Hematopoietic multipotent progenitor cell treated with erythropoietin and hydrocortisone succinate and interleukin-3 and kit ligand, for 8 days (in vitro differentiated cells): ENCODE measurements at places on chromosomes 7 and 10.
A peak's percentile ranks its signal among the peaks of the same experiment; 100 is the strongest.

DNA sequence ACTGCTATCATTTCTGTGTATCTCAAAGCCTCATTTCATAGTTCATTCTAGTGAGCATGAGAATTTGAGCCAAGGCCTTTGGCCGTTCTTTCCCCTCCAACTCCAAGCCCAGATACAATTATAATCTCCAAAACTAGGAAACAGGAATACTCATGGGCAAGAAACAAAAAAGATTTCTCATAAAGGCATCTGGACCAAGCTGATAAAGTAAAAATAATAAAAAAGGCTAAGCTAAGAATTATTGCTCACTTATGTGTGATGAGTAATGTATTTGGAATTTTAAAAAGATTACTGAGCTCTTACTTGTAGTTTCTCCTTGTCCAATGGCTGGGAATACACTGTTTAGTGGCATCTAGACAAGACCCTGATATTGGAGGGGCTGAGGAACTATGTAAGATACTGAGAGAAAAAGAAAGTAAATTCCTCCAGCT is 196.4 kb upstream of the POM121L12 start:
- no peak for DNase-seq

DNA sequence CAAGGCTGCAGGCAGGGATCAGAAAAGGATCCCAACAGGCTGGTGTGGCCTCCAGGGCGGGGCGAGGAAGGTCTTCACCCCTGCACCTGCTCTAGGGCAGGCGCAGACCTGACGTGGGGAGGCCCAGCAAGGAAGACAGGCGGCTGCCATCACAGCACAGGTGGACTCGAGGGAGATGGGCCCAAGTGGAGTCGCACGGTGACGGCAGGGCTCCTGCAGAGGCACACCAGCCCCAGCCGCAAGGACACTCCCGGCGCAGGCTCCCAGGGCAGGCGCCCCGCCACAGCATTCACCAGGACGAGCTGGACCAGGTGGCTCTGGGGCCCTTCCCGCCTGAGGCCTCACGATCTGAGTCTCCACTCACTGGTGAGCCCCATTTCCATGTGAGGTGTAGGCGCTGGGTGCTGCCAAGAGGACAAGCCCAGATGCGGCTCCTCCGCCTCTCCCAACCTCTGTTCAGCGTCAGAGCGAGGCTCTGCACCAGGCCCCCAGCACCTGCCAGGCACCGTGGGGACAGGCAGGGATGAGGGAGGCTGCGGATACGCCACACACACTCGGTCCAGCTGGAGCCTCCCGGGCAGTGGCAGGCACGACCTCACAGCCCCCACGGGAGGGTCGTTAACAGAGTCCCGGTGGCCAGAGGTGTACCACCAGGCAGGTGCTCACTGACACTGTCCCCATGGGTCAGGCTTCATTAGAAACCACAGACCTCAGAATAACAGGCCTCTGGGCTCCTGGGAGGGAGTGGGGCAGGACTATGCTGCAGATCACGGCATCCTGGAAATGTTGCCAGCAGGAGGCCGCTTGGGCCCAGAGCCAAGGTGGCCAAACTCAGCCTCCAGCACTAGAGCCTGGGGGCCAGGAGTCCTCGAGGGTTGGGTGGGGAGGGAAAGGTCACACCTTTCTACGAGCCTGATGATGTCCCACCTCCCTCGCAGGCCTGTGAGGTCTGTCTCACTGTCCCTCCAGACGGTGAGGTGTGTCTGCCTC is 111.6 kb downstream of the MAD1L1 start:
- no peak for DNase-seq

- DNase-seq = peak; percentile 33
These were observed 574 bp downstream of the MARCHF5 start for GRCh38 chr10:92291616-92291865.

DNA sequence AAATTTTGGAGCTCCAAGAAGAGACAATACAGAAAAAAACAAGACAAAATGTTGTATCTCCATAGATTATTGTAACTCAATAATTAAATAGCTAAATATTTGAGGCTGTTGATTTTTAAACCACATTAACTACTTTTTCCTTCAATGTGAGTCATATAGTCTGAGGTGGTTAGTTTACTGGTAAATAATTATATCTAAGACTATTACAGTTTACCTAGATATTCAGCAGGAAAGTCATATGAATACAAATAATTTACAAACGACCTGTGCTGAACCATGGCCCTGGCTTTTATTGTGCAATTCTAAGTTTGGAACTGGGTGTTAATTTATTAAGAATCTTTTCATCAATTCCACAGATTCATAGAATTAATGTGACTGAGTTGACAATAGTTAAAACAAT is 22.2 kb downstream of the CREB5 start:
- DNase-seq = no peak

- no peak for DNase-seq
These were observed 85.9 kb upstream of the AGBL3 start for GRCh38 chr7:134900166-134900982.

GRCh38 chr10:120365872-120366271 is 91.2 kb upstream of the PLPP4 start:
- DNase-seq = no peak

DNA sequence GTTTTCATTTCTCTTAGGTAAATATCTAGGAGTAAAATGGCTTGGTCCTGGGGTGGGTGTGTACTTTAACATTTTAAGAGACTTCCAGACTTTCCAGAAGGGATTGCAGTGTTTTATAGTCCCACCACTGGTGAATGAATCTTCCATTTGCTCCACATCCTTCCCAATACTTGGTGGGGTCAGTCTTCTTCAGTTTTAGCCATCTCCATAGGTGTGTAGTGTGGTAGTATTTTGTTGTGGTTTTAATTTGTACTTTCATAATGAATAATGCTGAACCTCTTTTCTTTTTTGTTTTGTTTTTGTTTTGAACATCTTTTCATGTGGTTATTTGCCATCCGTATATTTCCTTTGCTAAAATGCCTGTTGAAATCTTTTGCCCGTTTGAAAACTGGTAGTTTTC is 86.4 kb downstream of the ANKRD61 start:
- DNase-seq = no peak

GRCh38 chr10:21803374-21803773 is 200.2 kb downstream of the DNAJC1 start:
- no peak for DNase-seq

GRCh38 chr7:115230882-115231571 is 309.1 kb downstream of the MDFIC start:
- DNase-seq = no peak

DNA sequence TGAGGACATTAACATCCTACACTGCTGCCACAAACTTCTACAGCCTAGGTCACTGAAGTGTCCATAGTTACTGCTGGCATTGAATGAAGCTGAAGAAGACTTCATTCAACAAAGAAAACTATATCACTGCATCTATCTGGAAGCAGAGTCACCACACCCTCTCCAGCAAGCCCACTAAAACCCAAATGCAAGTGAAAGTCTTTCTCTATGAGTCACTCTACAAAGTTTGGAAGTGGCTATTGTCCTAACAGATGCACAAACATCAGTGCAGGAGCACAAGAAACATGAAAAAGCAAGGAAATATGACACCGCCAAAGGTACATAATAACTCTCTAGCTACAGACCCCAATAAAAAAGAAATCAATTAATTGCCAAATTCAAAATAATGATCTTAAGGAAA is 43.5 kb upstream of the CAMK2B start:
- no peak for DNase-seq

DNA sequence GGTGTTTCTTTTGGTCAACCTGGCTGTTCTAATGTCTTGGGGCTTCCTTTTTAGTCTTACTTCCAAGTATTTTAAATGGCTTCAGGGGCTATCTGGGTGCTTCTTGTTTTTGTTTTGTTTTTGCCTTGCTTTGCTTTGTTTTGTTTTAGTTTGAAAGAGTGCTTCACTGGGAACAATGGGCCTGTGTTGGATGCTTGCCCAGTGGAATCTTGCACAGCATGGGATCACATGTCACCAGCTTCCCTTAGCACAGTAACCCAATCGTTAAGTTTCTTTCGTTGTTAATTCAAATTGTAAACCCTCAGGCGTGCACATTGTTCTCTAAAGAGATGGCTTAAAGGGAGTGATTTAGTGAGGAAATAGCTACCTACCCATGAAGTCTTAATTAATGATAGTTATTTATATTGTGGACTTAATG is 8.9 kb downstream of the COL17A1 start:
- no peak for DNase-seq

- DNase-seq = no peak
These were observed 41.3 kb downstream of the AVL9 start for GRCh38 chr7:32536585-32536984.

- DNase-seq = no peak
These were observed 43.9 kb upstream of the SRGN start for GRCh38 chr10:69043931-69044531.

DNA sequence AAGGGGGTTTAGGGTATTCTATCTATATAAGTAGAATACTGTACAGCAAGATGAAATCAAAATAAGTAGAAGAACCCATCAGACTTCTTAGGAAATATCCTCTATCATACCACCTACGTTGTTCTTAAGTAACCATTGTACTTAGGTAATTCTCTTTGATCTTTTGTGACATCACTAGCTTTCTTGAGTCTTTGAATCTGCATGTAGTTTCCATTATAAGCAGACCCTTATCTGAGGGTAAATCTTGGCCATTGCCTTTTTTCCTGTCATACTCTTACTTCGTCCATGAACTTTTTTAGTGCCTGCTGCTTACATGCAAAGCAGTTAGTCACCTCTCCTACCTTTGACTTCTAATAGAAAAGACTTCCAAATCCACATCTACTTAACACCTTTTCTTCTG is 49.0 kb downstream of the WAC start:
- DNase-seq = peak; percentile 8

GRCh38 chr10:96645191-96645721 is 58.4 kb upstream of the TM9SF3 start:
- DNase-seq = no peak

DNA sequence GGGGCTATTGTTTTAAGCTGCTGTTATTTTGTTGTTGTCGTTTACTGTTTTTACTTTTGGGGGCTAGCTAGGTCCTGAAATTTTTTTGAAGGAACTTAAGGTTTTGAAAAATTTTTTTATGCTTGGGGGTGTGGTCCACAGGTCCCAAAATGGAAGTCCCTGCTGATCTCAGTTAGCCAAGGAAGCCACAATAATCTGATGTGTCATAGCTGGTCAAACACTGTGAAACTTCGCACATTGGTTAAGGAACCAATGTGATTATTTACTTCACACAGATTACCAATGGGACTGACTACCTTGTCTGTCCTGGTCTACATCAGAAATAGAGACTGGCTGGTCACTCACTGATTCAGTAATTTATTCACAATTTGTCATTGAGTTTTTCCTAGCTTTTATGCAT is 29.5 kb upstream of the HYCC1 start:
- no peak for DNase-seq

- DNase-seq = peak; percentile 55
These were observed 447.8 kb upstream of the C7orf33 start for GRCh38 chr7:148142660-148143248.

GRCh38 chr7:83786858-83787257 is 137.9 kb upstream of the SEMA3E start:
- DNase-seq = peak; percentile 81

DNA sequence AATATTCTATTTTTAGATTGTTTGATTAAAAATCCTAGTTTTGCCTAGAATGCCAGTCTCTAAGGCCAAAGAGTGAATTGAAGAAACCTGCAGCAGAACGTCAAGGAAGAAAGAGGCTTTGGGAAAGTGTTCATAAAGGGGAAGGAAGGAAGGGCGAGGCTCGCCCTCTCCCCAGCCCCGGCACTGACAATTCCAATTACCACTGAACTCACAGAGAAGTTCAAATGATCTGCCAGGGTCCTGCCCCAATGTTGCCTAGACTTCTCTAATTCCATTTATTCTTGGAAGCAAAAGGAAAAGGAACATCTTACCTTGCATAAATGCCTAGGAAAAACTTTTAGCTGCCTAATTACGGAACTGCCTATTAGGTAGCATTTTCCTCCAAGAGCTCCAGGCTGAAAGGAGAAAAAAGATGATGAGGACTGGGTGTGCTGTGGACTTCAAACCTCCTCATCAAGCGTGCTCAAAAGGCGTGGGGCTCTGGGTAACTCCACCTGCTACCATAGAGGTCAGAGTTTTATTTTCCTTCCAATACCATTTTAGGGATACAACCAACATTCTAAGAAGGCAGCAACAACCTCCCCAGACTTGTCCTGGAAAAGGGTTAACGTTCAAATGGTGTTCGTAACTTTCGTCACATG is 134.5 kb downstream of the PKD1L1 start:
- no peak for DNase-seq

- DNase-seq = peak; percentile 42
These were observed 33.9 kb upstream of the CYCS start for GRCh38 chr7:25158966-25159365.

DNA sequence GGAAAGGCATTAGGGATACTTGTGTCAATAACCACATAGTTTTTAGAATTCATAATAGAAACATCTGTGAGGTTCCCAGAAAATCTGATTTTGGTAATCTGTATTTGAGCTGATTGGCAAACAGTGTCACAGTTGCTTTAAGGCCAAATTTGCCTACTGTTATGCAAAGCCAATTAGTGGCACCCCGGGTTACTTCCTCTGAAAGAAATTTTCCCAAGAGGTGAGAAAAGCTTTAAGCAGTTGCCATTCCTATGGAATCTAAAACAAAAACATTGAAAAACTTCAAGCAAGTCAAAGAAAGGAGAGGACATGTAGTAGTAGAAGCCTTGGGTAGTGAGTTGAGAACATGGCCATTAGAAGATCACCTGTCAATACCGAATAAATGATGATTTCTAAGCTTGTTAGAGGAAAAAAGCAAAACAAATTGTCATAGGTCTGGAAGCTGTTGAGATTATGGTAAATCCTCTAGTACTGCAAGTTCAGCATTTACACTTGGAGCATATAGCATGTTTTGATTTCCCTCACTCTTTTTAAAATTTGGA is 176.8 kb downstream of the TWIST1 start:
- DNase-seq = no peak

- no peak for DNase-seq
These were observed at the start of gene DENND2A for GRCh38 chr7:140640727-140641523. Gene DENND2A, minus strand, starts transcription at chr7:140640813. Its CDS starts 38,416 bp downstream, at chr7:140602397.

DNA sequence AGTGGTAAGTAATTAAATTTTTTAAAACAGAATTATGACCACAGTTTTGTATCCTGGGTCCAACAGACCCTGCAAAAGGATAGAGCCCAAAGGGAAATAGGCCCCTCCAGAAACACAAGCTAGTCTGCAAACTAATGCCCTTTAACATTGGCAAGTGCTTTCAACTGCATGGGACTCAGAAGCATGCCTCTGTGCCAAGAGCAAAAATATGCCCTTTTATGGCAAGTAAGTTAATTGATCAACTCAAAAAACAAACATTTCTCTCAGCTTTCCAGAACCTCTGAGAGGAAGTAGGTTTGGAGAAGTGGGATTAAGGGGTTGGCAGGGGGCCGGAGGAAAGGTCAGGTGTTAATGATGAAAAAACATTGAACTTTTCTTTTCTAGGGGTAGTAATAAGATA is 186.6 kb upstream of the PRSS1 start:
- no peak for DNase-seq

GRCh38 chr7:29921404-29922010 is 68.1 kb downstream of the SCRN1 start:
- peak; percentile 76 for DNase-seq

GRCh38 chr10:61179771-61180170 is 235.8 kb upstream of the RHOBTB1 start:
- DNase-seq = no peak

GRCh38 chr10:29142516-29143314 is 146.2 kb upstream of the LYZL1 start:
- peak; percentile 25 for DNase-seq

GRCh38 chr10:69146759-69147158 is 22.8 kb downstream of the VPS26A start:
- peak; percentile 28 for DNase-seq

GRCh38 chr7:156327474-156327873 is 313.1 kb upstream of the RNF32 start:
- no peak for DNase-seq

- no peak for DNase-seq
These were observed 62.8 kb downstream of the ZEB1 start for GRCh38 chr10:31381766-31382316.
